ENCODE measurements at places on chromosomes 2 and 18.

- DNase-seq: no peak
Measured at GRCh38 chr2:161243905-161244304, 64.3 kb upstream of the PSMD14 start.

DNA sequence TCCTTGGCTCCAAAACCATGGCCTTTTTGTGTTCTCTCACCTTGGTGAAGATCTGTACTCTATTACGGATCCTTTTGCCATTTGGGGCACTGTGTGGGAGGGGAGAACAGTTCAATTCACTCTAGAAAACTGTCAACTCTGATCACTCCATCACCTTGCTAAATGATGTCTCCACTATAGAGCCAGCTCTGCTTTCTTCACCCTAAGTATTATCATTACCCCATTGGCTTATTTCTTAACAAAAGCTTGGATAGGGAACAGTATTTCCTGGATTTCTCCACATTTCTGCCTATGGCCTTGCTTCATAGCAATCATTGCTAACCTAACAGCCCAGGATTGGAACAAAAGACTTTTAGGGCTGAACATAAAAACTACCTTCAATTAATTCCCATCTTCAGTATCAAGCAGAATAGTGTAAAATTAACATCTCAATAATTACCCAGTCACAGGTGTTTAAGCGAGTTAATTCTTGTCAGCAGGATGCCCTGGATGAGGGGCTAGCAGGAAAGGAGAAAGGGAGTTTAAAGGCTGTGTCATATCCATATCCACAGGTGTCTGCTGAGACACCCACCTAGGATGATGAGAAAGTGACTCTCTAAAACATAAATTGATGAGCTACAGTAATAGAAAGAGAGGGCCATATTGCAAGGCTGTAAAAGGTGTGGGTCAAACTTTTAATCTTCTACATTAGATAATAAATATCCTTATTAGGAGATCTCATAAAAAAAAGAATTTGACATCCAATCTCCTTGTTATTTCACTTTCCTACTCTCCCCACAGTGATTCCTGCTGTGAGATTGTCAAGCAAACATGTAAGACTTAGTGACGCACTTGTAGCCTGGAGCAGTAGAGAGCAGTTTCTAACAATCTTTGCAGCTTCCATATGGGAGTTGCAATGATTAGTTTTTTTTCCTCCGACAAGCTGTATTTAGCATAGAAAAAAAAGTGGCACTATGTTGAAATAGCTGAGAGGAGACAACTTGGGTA is 589.5 kb upstream of the NXPH2 start:
- DNase-seq: no peak

DNA sequence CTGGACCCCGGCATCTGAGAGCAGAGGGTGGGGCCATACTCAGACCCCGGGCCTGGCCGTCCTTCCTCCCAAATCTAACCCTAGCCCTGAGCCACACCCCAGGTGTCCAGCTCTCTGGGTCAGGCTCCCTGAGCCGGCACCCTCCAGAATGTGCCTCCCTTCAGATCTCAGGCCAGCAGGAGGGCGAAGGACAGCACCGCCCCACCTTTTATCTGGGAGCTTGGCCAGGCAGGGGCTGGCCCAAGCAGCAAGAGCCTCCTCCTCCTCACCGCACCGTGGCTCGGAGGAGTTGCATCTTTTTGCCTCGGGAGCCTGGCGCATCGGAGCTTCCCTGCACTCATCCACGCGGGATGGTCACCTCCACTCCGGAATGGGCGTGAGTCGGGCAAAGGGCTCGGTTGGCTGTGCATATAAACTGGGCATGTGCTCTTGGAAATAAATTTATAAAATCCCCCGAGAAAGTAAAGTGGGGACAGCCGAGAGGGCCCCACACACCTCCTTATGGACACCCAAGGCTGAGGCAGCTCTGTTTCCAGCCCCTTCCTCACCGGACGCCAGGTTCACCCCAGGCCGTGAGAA is 69.1 kb upstream of the CTDP1 start:
- DNase-seq: no peak

DNA sequence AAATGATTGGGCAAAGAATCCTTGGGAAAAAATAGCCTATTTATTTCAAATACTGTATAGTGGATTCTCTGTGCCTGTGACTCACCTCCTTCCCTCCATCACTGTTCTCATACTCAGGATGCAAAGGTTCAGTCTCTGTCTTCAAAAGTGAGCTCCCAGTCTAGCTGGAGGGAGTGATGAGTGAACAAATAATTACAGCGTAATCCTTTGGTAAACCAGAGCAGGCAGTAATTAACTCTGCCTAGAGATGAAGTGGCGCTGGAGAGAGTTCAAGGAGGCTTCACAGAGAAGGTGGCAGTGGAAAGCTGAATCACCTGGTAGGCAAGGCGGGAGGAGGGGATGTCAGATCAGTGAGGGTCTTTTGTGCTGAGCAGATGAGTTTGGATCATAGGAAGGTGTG is 6.5 kb downstream of the DGUOK start:
- no peak for DNase-seq

DNA sequence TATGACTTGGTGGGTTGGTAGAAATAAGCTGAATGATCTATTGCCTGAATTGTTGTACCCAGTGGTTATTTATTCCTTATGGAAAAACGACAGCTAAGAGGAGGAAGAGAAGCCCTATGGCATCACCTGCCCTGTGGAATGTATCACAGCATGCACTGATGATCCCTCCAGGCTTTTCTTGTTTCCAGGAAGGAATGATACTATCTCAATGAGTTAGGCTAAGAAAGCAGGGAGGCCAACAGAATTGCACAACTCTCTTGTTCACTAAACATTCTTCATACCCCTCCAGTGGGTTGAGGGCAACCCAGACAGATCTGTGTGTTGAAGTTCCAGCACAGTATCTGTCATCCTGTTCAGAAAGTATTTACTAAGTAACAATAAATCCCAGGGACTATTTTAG is 1001.7 kb upstream of the GYPC start:
- no peak for DNase-seq

GRCh38 chr18:77052297-77052982 is 80.1 kb downstream of the MBP start:
- DNase-seq: no peak

DNA sequence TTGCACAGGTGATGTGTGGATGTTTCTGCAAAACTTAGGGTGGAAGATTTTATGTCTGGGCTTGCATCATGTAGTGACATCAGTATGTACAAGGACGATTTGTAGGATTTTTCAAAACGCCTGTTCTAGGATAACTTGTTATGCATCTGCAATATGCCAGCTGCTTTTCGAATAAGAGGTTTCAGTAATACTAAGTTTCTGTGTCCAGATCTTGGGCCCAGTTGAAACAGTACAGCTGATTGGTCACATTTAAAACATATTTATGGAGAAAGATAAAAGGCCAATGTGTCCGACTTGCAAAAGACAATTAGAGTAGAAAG is 1.2 kb downstream of the PTPN4 start:
- no peak for DNase-seq

GRCh38 chr2:119301413-119301812 is 65.2 kb downstream of the C2orf76 start:
- no peak for DNase-seq

GRCh38 chr18:46393961-46394360 is 263.1 kb downstream of the LOXHD1 start:
- DNase-seq: no peak

DNA sequence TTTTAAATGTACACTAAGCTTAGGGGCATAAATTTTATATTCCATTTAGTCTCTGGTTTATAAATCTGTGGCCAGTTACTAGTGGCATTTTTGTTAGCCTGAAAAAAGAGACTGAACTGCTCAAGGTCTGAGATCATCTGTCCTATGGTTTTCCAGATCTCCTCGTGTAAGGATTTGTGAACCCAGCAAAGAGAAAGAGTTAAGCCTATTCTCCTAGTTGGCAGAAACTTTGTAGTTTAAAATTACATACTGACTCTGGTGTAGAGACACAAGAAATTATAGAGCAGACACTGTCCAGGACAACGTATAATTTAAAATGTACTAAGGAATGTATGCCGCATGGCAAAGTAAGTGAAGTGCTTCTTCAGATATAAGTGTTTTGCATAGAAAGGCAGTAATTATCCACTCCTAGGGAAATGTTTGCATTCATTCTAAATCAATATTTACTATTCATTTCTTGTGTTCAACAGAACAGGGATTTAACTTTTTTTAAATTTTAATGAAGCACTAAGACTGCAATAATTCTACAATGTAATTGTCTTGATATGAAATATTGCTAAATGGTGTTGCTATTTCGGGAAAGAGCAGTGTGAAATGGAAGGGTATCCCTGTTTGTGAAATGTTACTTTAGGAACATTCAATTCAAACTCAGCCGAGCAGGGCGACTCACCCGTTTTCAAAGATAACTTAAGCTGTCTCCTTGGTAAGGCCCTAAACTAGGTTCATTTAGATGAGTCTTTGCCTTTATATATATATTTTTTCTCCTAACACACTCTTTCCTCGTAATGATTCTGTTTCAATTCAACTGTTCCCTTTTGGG is 508.4 kb upstream of the ZEB2 start:
- DNase-seq: no peak

GRCh38 chr18:35856178-35856577 is 116.3 kb upstream of the RMP24 start:
- DNase-seq: no peak

- peak; percentile 13 for DNase-seq
Measured at GRCh38 chr2:229980431-229981184, 58.3 kb downstream of the FBXO36 start.

GRCh38 chr18:1585881-1586488 is 681.3 kb downstream of the ADCYAP1 start:
- no peak for DNase-seq

DNA sequence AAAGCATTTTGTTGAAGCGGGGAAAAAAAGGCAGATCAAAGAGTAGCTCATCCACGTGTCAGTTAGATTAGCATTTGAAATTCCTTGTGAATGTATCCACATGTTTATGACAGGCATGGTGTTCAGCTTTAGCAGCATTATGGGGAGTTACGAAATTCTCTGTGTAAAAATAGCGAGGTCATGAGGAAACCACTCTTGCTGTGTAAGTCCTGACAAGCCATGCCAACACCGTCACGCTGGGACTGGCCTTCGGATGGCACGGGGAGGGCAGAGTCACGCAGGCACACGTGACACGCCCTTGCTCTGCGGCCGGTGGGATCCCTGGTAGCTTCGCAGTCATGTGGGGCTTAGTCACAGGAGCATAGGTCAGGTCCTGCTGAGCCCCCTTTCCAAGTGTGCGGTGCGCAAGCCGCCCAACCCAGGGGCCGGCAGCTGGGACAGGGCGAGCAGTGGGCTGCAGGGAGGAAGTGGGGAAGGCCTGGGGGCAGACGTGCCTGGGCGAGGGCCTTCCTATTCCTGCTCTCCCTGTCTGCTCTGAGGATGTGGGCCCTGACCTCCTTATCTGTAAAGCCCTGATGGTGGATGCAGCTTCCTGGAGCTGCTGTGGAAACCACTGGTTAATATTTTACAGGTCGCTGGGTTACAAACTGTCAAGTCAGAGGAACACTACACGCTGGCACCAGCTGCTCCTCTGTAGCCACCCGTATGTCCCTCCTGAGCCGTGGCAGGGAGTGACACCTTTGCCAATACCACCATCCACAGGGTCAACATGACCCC is 18.0 kb downstream of the MBP start:
- no peak for DNase-seq

- no peak for DNase-seq
Measured at GRCh38 chr2:63093502-63093901, 42.9 kb downstream of the OTX1 start.

DNA sequence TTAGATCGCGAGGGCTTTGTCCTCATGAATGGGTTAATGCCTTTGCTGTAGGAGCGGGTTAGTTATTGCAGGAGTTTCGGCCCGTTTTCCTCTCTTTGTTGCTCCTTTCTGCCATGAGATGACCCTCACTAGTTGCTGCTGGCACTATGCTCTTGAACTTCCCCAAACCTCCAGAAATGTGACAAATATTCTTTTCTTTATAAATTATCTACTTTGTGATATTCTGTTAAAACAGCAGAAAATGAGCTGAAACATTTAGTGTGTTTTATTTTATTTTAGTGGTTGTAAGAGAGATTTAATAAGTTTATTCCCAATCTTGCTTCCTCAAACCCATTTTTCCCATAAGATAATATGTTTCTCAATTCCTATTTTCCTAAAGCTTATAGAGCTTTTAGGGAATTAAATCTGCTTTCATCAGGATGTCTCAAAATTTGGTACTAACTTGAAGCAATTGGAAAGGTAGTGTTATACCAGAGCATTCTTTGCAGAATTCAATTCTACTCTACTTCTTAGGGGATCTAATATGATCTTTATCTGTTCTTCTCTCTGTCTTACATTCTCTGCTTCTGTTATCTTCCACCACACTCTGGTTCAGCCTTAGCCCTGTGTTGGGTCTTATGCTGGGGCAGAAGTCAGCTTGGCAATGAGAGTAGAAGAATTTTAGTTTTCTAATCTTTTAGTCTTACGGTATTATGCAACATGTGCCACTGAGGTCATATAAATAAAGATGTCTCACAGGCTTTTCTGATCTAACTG is 23.1 kb downstream of the DDX1 start:
- DNase-seq: no peak

DNA sequence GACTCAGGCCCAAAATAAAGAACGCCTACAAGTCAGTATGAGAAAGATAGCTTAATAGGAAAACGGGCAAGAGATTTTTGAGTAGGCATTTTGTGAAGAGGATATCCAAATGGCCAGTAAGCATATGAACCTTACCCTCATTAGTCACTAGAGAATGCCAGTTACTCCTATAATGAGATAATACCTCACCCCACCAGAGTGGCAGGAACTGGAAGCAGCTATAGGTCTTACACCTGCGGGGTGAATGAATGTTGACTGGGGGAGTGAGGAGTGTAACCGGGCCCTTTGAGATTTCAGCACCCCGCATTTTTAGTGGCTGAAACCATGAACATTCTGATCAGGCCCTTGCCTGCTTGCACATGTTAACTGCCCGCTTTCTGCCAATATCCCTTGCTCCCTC is 7.5 kb upstream of the PTPN2 start:
- DNase-seq: no peak

DNA sequence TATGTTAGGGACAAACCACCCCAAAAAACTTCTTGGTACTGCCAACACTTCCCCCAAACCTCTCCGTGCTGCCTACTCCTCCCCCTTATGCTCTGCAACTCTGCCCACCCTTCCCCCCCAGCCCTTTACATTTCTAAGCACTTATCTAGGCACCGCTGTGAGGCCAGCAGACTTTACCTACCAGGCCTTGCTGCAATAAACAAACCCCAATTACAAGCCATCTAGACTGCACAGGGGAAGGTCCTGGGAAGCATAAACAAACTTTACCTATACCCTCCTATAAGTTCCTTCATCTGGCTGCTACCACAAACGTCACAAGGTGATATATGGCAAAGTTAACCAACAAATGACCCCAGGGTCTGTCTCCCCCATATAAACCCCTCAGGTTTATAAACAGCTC is 259.4 kb upstream of the GULP1 start:
- DNase-seq: no peak

GRCh38 chr2:67164771-67165522 is 232.2 kb upstream of the ETAA1 start:
- no peak for DNase-seq

Measured in activated T-cell treated with anti-CD3 and anti-CD28 coated beads, Interleukin-2, amount 50 U/mL, for 72 hours (primary cell).